Suprapubic skin (tissue), 4 donors: ENCODE measurements at places on chromosomes 12 and 14.
A peak's percentile ranks its signal among the peaks of the same experiment; 100 is the strongest.

DNA sequence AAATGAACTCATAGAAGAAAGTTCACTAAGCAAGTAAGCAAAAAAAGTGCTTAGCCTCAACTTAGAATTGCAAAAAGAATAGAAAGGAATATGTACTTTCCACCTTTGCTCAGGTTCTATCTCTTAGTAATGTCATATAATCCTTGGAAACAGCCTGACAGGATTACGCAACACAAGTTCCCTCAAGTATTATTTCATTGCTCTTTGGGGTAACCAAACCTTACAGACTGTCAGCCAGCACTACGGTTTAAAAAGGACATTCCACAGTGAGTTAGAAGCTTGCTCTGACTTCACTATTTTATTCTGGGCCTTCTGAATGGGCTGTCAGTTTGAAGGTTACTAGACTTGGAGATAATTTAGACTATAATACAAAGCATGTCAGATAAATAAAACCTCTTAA lies 264.0 kb downstream of the ATXN7L3B start:
- DNase-seq: no peak

DNA sequence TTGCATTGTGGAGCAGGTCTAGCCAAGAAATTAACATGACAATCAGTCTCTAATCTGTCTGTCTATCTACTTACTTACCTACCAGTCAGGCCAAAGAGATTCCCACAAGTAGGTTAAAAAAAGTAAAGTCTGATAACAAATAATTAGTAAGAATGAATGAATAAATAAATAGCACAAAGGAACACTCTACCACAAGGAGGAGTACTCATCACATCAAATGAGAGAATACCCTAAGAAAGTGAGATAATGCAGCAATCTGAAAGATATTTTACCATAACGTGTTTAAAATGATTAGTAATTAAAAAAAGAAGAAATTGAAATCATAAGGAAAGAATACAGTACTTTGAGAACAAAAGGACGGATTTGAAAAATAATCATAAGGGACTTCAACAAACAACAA lies 187.2 kb downstream of the SYNE2 start:
- DNase-seq: no peak

- no peak for DNase-seq
Measured at GRCh38 chr14:95711476-95712176, 2.3 kb downstream of the TCL1A start.

DNA sequence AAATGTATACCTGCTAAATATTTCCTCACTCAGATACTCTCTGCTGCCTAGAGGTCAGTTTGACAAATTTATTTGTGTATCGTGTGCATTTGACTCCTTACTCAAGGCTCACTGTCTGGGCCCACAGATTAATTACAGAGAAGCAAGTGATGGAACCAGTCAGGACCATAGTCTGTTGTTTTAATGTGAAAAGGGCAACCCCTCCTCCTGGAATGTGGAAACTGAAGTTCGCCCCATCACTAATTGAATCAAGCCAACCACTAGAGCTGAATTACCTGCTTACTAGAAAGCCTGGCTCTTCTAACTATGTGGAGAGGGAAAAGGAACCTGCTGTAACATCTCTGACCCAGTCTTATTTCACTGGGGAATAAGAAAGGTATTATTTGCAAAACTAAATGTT lies 199.9 kb upstream of the KRR1 start:
- DNase-seq: no peak

- peak; percentile 66 for DNase-seq
Measured at GRCh38 chr12:117580718-117581062, 219.3 kb upstream of the NOS1 start.

- DNase-seq: no peak
Measured at GRCh38 chr12:7319930-7320329, 16.1 kb downstream of the ACSM4 start.

GRCh38 chr14:89085737-89086382 lies 261.4 kb downstream of the TTC8 start:
- no peak for DNase-seq

GRCh38 chr12:47822863-47823262 lies 3.2 kb upstream of the HDAC7 start:
- DNase-seq: no peak

DNA sequence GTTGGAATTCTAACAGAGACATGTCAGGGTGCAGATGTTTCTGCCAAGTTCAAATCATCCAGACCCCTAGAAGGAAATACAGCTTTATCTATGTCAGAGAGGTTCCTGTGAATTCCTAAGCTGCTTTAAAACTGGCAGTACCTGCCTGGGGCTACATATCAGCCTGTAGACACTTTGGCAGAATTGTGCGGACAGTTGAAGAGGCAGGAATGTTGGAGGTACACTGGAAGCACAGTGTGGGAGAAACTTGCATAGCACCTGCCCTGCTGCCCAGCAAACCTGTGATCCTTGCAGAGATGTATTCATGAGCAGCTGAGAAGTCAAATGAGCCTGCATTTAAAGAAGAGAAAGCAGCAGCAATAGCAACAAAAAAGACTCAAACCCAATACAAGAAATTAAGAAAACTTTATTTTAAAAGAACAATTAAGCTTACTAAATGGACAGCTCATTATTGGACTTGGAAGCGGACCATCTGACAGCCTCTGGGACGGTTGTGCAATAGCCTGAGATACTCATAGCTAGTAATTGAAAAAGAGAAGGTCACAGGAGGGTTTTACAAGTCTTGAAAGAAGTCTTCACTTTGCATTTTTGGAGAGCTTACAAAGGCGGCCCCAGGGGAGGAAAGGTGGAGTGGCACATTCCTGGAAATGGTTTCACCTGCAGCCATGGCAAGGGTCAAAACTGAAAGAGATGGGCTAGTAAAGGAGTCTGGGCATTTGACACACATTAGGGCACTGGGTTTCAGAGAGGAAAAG lies 280.9 kb upstream of the FLRT2 start:
- no peak for DNase-seq

GRCh38 chr14:98173305-98173704 lies 1098.7 kb downstream of the BCL11B start:
- no peak for DNase-seq

GRCh38 chr12:102879144-102879763 lies 37.8 kb downstream of the PAH start:
- peak; percentile 86 for DNase-seq

- no peak for DNase-seq
Measured at GRCh38 chr12:82407481-82407880, 49.2 kb downstream of the METTL25 start.

DNA sequence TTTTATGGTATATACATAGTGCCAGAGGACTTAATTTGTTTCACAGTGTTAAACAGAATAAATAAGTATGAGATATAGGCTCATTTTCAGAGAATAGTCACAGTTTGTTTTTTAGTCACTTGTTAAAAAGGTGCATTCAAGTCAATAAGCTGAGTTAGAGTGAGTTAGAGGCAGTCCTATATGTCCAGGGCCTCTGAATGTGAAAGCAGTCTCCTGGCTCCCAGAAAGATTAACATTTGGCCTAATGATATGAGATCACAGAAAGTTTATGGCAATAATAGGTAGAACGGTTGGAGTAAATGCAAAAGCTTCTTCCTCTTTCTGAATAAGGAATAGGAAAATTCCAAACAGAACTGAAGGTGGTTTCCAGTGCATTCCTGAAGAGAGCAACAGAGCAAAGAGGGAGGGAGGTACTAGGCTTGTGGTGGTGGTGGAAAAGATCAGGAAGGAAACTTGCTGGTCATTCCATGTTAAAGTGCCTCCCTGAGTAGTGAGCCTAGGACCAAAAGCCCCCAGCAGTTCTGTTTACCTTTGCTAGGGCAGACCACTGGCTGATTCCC lies 54.4 kb downstream of the SLC38A4 start:
- no peak for DNase-seq

DNA sequence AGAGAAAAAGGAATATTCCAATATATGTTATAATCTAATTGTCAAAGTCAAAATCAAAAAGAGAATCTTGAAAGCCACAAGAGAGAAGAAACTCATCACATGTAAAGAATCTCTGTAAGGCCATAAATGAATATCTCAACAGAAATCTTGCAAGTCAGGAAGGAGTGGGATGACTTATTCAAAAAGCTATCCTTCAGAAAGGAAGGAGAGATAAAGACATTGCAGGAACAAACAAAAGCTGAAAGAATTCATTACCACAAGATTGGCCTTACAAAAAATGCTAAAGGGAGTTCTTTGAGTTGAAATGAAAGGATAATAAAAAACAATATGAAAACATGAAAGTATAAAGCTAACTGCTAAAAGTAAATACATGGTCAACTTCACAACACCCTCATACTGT lies 286.8 kb downstream of the LRIG3 start:
- DNase-seq: no peak

DNA sequence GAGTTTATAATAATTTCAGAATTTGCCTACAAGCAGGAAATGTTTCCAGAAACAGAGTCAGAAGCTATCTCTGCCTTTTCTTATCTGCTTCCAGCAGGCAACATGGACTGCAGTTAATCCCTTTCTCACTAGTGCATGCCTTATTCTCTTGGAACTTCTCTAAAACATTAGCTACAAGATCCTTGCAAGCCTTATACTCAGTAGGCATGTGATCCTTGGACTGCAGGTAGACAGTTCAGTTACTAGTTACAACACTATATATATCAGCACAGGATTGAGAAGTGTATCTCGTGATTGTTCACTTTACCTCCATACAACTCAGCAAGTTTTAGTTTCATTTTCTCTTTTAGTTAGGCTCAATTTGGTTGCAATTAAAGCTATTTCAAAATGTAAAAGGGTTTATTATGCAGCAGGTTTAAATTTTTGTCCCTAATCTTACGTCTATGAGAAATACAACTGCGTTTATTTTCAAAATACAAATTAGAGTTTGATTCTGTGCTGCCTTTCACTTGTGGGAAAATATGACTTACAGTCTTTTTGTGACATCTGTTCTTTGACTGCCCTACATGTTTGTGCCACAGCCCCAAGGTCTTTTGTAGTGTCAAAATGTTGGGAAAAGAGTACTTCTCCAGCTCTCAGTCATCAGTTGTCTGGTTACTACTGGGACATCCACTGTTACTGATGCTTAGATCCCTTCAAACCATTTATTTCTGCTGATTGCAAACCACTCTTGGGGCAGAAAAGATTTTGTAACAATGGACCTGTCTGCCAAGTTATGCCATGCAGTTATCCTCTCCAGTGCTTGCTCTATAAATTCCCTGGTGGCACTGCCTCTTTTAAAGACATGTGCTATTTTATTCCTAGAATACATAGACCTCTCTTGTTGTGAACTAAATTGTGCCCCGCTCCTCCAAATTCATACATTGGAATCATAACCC lies 709.0 kb upstream of the FOXG1 start:
- DNase-seq: no peak

DNA sequence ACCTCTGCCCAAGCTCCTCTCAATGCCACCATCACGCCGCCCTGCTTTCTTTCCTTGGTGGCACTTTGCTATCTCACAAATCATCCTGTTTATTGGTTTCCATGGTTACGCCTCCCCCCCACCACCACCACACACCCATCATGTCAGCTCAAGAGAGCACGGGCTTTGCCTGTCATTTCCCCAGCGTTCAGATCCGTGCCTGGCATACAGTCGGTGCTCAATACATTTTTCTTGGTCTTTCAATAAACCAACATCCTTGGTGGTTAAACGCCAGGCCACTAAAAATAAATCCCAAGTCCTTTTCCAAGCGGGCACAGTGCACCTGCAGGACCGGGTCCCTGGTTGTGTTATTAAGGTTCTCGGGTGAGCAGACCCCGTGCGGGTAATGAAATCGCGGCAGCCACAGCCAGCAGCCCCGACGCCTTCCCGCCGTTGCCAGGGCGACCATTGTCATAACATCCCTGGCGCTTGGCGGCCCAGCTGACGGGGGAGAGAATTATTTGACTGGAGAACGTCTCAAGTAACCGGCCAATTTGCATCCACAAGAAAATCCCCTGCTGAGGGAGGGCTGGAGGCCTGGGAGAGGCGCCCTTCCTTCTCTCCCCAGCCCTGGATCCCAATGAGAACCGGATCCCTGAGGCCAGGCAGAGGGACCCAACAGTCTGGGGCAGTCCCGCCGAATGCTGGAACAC lies 92.9 kb downstream of the KSR2 start:
- no peak for DNase-seq

DNA sequence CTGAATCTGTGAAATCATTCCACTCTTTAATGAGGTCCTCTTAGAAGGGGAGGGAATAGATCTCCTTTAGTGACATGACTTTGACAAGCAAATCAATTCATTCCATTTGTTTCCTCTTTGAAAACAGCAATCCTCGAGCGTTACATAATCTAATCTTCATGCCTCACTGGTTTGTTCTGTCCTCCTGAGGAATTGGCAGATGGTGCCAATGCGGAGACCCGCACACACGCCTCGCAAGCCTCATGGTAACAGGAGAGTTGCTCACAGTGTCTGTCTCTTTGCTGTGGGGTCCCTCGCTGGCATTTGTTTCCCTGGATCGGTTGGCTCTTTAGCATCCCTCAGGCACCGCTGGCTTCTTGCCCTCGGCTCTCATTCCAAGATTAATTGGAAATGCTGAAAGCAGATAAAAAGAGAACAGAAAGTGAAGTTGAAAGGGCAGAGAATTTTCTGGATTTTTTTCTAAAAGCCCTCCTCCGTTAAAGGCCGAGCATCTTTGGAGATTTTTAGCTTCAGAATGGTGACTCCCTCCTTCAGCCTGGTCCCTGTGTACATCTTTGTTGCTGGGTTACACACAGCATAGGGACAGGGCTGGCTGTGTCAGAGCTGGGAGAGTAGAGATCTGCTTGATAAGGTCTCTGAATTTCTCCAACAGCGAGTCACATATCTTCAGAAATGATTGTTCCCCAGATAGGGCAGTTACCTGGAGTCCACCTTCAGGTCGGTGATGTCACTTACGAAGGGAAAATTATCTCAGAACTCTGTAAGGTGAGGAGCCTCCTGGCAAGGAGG lies 10.1 kb upstream of the CABP1 start:
- DNase-seq: no peak

DNA sequence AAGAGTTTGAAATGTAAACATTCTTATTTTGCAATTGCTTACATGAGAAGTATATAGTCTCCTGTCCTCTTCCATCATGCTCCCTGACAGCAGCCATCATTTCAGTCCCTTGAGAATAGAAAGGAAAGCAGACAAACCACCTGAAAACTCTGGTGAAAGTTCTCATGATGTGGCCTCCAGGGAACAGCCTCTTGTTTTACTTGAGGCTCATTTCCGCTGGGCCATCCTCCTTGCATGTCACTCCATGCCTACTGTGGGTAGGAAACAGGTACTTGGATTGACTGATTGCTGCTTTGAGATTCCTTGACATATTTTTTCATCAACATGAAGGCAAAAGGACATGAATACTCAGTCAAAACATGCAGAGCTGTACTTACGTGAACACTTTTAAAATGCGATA lies 6.0 kb downstream of the SYT1 start:
- no peak for DNase-seq

- DNase-seq: no peak
Measured at GRCh38 chr12:65016881-65017650, 104.0 kb downstream of the WIF1 start.

- DNase-seq: no peak
Measured at GRCh38 chr12:103455020-103455763, 40.6 kb downstream of the C12orf42 start.

DNA sequence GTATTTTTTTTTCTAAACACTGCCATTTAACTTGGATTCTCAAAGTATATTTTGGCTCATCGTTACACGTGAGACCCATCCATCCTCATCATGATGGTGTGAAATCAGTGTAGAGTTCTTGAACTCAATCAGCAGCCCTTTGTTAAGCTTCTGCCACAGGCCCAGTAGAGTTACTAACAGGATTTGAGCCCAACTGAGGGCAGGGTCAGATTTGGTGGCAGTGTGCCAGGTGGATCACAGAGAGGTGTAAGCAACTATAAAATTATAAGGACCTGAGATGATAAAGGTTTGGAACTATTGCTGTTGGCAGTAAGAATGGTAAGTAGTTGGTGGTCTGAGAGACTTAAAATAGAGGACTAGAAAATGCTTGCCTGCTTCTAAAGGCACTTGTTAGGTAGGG lies 72.8 kb downstream of the RASSF8 start:
- DNase-seq: no peak

- DNase-seq: no peak
Measured at GRCh38 chr14:58663494-58664111, 25.8 kb downstream of the DACT1 start.
